ENCODE measurements at places on chromosomes 1 and 21.

DNA sequence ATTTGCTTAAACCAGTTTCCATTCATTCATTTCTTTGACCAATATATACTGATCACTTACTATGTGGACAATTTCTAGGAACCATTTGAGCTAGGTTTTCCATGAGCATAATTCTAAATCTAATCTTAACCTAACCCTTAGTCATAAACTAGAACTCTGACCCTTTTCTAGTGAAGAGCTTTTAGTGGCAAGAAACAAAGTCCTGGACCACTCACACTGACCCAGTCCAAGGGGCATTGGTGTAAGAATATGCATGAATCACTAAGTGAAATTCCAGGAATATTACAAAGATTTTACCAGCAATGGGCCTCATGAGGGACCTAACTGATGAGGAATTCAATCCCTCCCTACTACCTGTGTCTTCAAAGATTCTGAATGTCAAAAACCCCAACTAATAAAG lies 40.6 kb upstream of the SLC2A1 start:
- no peak for DNase-seq

GRCh38 chr1:205998457-205999241 lies 4.5 kb downstream of the RAB7B start:
- peak; percentile 60 for DNase-seq

GRCh38 chr21:45366931-45367401 lies 38.0 kb upstream of the COL18A1 start:
- no peak for DNase-seq

DNA sequence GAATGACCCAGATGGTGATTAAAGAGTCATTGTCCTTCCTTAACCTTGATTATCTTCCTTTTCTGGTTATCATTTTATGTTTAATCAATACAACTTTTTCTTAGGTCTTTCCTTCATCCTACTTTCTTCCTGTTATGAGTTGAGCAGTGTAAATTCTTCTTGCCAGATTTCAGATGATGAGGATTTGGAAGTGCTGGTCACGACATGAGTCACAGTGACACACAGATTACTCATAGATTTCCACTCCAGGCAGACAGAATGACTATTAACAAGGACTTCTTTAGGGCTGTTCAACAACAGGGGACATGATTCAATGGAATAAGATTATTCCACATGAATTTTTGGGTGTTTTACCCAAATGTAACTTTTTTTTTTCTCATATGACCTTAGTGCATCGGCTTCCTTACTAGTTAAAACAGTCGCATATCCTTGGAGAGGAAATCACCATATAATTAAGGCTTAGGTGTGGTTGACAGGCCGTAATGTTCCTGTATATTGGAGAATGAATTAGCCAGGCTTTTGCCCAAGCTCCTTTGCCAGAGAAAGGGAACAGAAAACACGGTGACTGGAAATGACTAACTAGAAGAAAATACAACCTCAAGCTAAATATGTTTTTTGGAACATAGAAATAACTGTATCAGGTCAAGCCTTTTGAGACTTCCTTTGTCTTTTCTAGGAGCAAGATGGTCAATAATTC lies 44.2 kb downstream of the PRRX1 start:
- DNase-seq = no peak

DNA sequence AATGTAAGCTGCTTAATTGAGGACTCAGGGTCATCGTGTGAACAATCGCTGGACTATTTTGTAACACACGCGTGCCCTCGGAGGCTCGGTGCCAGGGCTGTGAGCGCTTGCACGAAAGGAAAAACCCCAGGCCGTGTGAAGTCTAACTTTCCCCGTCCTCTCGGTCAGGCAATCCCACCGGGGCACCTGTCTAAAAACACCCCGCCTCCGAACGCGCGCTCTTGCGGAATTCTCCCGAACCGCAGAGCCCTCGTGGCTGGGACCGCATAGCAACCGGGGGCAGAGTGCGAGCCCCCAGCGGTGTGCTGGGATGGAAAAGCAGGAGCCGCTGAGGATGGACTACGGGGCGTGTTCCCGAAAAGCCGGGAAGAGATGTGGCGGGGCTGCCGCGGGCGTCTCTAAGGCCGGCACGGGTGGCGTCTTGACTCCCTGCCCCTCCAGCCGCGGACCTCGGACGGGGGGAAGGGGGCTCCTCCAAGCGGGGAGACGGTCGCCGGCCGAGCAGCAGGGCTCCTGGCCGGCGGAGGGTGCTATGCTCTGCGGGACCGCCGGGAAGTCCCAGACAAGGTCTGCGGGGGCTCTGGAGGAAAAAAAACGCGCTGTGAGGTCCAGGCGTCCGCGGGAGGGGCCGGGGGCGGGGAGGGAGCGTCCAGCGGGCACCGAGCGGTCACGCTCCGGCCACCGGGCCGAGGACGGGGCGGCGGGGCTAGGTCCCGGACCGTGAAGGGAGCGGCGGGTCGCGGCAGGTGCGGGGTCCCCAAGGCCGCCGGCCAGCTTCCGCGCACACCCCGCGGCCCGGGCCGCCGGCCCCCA lies 936 bp downstream of the ZBTB21 start:
- peak; percentile 78 for DNase-seq

GRCh38 chr1:64175639-64176038 lies 27.8 kb upstream of the UBE2U start:
- no peak for DNase-seq

DNA sequence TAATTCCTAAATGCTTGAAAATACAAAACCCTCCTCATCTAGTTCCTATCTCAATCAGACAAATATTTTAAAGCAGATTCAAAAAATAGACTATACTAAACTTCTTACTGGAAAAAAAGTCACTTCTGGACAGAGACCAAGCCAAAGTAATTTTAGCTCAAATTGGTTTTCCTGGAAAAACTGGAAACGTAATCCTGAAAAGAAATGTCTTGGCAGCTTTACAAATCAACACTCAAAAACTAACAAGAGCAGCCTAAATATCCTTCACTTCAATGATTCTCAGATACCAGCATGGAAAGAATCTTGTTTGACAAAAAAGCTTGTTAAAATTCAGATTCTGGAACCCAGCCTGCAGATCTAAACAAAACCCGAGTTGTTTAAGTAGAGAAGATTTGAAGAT lies 9.1 kb upstream of the GPR88 start:
- no peak for DNase-seq

- DNase-seq = no peak
Measured at GRCh38 chr1:247317702-247318101, 14.0 kb downstream of the ZNF496 start.

DNA sequence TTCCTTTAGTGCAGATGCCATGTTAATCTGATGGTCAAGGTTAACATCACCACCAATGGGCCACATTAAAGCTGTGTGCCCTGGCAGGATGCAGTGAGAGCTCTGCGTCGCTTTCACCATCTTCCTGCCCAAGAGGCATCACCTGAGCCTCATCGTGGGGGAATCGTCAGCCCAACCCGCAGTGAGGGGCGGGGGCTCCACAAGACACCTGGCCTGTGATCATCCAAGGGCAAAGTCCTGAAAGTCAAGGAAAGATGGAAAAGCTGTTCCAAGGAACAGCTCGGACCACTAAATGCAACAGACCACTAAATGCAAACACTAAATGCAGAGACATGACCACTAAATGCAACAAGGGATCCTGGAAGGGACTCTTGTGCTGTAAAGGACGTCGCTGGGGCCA lies 49.9 kb downstream of the WDR4 start:
- no peak for DNase-seq

DNA sequence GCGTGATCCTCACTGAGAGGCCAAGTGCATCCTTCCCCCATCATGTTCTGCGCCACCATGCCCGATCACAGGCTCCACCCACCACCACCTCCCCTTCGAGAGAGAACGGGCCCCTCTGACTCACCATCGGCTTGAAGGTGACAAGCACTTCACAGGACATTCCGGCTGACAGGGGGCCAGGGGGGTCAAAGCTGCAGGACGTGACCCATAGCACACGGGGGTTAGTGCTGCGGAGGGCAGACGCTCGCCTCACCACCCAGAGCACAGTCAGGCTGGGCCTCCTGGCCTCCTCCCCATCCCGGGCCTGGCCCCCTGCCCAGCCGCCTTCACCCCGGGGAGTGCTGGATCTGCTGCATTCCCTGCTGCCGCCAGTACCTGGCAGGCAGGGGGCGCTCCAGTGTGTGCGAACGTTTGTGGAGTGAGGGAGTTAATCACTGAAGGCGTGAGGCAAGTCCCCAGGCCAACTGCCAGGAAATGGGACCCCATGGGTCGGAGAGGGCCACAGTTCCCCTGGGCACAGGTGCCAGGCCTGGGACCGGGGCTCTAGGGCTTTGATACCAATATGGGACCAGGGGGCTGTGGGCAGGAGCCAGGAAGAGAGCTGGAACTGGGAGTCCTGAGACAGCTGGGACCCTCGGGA lies 40.9 kb upstream of the TMEM52 start:
- DNase-seq = peak; percentile 91

DNA sequence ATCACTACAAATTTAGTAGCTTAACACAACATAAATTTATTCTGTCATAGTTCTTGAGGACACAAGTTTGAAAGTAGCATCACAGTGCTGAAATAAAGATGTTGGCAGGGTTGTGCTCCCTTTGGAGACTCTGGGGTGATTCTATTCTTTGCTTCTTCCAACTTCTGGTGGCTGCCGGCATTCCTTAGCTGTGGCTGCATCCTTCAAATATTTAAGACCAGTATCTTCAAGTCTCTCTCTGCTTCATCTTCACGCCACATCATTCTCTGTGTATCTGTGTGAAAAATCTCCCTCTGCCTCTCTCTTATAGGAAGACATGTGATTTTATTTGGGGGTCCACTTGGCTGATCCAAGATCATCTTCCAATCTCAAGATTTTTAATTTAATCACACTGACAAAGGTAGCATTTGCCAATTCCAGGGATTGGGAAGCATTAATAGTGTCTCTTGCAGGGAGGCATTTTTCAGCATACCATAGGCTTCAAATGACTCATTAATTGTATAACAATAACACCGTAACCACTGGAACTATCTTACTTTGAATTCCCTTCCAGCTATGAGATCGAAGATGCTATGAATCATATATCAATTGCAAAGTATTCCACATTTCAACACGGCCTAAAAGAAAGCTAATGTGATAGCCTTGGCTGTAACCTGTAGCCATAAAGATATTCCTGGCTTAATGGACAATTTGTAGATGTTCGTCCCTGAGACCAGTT lies 74.6 kb downstream of the DPT start:
- no peak for DNase-seq

GRCh38 chr1:17909634-17910033 lies 154.5 kb downstream of the ACTL8 start:
- peak; percentile 64 for DNase-seq

- no peak for DNase-seq
Measured at GRCh38 chr1:30196872-30197638, 526.3 kb downstream of the MATN1 start.

DNA sequence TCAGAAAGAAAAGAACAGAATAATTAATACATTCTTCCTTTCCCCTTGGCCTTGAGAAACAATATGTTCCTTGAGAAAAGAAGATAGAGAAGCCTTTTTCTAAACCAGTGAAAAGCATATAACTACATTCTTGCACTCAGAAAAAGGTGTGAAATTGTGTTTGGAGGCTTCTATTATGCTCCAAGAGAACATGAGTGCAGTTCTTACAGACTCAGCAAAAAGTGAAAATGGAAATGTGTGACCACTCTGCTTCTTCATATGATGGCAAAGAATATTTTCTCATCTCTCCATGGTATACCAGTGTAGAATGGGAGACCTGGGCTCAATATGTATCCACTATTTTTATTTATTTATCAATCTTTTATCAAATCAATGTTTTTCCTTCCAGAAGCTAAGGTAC lies 43.2 kb downstream of the ALG14 start:
- no peak for DNase-seq

- no peak for DNase-seq
Measured at GRCh38 chr1:30995990-30996612, 69.4 kb downstream of the PUM1 start.

DNA sequence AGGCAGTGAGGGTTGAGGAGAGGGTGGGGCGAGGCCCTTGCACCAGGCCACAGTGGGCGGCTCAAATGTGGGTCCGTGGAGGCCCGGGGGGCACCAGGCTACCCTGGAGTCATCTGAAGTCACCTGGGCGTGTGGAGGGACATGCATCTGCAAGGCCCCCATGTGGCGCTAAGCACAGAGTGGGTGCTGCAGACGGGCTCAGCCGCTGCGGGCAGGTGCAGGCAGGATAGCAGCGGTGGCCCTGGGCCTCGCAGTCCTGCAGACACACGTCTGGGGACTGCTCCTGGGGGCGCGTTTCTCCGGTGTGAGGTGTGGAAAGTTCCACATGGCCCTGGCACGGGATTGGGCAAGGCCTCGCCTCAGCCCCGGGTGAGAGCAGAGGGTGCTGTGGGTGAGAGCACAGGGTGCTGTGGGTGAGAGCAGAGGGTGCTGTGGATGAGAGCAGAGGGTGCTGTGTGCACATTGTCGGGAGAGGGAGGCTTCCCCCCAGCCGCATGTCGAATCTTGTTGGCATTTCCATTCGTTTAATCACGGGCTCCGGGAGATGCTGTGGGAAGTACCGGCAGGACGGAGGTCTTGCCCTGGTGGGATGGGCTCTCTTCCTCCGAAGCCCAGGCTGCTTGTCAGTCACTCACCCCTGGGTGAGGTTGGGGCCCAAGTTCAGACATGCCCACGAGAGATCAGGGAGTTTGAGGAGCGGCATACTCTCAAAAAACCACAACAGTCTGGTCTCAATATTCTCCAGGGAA lies 46.5 kb downstream of the TP73 start:
- DNase-seq = no peak

GRCh38 chr1:87928623-87929022 lies 599.9 kb downstream of the LMO4 start:
- no peak for DNase-seq

GRCh38 chr21:15221799-15222386 lies 157.1 kb upstream of the NRIP1 start:
- DNase-seq = peak; percentile 23

DNA sequence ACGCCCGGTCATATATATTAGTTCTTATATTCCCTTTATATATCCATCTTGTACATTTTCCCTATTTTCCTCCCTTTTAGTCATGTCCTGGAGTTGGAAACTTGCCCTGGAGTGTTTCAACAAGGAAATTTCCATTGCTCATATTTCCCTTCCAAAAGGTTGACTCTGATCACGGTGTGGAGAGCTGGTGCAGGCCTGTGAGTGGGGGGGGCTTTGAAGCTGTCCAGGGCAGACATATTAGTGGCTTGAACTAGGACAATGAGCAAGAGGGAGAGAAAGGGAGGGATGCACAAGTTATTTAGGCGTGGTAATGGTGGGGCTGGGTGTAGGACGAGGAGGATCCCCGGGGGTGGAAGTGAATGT lies 30.4 kb upstream of the TMEM61 start:
- DNase-seq = no peak

DNA sequence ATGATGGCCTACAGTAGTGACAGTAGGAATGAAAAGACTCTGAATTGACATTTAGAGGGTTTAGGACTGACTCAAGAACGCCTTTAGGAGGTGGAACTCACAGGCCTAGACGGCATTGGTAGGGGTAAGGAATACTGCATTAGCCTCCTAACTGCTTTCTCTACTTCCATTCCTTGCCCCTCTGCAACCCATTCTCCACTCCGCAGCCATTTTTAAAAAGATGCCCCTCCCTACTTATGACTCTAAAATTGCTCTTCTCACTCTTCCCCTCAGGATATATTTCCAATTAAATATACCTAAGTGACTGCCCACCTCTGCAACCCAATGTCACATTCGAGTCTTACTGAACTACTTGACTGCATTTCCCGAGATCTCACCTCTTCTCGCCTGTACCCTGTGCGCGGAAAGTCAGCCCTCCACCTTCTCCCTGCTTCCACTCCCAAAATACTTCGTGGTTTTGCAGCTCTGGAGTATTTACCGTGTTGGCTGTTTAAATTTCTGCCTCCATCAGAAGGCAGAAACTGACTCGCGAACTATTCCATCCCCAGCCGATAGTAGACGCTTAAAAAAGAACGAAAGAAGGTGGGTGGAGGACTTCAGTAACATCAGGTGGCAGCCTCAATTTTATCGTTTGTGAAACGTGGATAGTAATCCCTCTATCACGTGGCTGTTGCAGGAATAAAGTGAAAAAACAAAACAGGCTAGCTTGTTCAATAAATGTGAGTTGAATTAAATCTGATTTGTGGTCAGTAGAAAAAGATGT lies 1.1 kb upstream of the YBX1 start:
- peak; percentile 23 for DNase-seq
